ENCODE measurements at places on chromosomes 7 and 10.

- DNase-seq, result no peak
These were observed 370.3 kb downstream of the CDC14C start for GRCh38 chr7:49294611-49295010.

DNA sequence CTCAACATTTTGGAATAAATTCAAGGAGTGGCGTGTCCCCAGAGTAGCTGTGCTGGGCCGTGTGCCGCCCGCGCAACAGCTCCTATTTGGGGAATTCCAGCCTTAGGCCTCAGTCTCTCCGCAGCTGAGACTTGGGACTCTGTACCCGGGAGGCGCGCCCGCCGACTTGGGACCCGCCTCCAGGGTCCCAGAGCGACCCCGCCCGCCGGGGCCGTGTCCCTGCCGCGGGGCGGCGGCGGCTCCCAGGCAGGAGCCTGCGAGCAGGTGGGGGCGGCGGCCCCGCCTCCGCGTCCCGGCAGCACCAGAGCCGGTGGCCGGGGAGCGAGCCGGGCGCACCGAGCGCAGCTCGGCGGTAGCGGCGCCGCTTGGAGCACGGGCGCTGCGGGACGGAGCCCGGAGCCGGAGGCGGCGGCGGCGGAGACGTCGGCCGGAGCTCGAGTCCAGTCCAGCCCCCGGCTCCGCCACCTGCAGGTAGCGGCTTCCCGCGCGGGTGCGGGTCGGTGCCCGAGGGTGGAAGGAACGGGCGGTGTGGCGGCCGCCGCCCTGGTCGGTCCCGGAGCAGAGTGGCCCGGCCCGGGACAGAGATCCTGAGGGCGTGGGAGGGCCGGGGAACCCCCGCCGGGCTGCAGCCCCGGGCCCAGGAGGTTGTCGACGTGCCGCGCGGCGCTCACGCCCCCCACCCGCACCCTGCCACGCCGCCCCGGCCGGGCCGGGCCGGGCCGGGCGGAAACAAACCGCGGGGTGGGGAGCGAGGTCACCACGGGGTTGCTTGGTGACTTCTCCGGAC lies at the start of gene WIPF3:
Gene WIPF3, plus strand, starts transcription at position 301 of the 787 bp plus-strand sequence. CDS start 28,217 bp downstream, outside the sequence.
- peak; percentile 20 for DNase-seq

- no peak for DNase-seq
These were observed 34.1 kb downstream of the BLVRA start for GRCh38 chr7:43792471-43793150.

GRCh38 chr7:135801045-135801693 lies 52.6 kb upstream of the FAM180A start:
- DNase-seq, result peak; percentile 75

- DNase-seq, result peak; percentile 76
These were observed 82.3 kb upstream of the GPR26 start for GRCh38 chr10:123583639-123584418.

- no peak for DNase-seq
These were observed 21.5 kb downstream of the ADARB2 start for GRCh38 chr10:1715821-1716220.

GRCh38 chr7:43204081-43204480 lies 91.6 kb downstream of the HECW1 start:
- no peak for DNase-seq

GRCh38 chr7:102115181-102115580 lies 171.5 kb upstream of the SH2B2 start:
- no peak for DNase-seq

DNA sequence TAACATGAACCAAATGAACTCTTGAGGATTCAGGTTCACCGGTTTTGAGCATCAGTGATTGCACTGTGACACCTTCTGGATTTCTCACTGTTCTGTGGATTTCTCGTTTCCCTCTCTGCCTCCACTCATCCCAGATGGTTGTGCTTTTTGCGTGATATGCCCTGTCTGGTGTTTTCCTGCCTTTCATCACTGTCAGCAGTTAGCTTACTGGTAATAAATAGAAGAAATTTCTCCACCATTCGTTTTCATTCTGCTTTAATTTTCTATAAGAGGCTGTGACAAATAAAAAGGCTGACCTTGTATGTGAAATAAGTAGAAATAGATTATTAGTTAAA lies 16.2 kb downstream of the BPGM start:
- no peak for DNase-seq

GRCh38 chr7:56218510-56218909 lies 102.3 kb upstream of the NUPR2 start:
- DNase-seq, result no peak

Data from lung microvascular endothelial cell (primary cell).